ENCODE measurements at places on chromosomes 7 and 10.
A peak's percentile ranks its signal among the peaks of the same experiment; 100 is the strongest.

- DNase-seq, result no peak
These were observed 14.6 kb downstream of the FAM149B1 start for GRCh38 chr10:73182568-73182967.

- no peak for DNase-seq
These were observed 83.2 kb downstream of the PDE1C start for GRCh38 chr7:31986878-31987518.

- DNase-seq, result peak; percentile 71
These were observed 163.0 kb upstream of the KLF14 start for GRCh38 chr7:130896898-130897514.

DNA sequence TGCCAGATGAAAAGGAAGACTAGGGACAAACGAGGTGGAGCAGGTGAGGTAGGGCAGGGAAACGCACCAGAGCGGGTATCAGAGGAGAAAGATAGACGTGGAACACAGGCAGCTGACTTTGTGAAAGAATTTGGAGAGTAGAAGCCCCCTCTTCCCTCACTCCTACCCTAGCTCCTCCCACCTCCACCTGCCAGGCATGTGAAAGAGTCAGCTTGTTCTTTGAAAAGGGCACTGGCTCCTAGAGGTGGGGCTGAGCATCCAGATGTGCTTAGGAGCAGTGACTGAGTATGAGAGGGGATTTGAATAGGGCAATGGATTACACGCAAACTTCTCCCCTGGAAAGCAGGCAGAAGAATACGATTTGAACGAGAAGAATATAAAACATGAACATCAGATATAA lies 174.2 kb upstream of the INHBA start:
- DNase-seq, result no peak

DNA sequence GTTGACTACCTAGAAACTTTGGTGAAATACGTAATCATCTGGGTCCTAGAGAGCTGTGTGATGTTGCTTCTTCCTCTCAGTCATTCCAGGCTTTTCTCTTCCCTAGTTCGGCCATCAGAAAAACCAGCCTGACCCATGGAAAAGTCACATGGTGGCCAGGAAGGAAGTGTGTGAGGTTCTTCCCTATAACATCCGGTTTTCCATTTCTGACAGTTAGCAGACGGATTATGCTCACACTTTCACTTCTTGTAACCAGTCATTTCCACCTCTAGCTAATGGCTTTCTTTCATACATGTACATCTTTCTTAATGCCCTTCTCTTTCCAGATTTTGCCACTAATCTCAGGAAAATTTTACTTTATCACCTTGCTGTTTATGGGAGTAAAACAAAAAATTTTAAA lies 110.0 kb upstream of the GLCCI1 start:
- DNase-seq, result no peak

DNA sequence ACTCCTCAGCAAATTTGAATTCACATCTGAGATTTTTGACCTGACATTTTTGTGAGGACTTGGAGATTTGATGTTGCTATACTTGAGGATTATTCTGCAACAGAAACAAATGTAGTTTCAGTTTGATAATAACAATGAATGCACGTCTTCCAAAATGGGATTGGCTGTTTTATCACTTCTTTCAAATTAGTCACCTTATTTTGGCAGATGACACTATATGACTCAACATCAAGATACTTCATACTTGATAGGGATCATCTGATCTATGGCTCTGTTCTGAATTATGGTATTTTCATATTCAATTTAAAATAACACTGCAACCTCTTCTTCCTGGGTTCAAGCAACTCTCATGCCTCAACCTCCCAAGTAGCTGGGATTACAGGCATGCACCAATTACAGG lies 24.2 kb downstream of the ARL5B start:
- DNase-seq, result no peak

DNA sequence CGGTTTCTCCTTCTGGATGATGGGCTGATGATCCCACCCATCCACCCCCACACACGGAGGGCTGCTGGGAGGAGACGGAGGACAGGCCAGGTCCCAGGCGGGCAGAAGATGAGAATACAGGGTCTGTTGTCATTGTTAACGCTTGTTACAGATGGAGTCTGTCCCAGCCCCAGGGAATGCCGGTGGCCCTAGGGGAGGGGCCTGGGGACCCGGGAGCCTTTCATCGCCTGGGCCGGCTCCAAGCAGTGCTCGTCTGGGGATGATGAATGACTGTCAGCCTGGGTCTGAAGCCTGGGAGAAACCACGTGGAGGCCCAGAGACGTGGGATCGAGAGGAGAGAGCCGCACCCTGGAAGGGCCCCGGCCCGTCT lies 69.2 kb downstream of the UNCX start:
- DNase-seq, result no peak

DNA sequence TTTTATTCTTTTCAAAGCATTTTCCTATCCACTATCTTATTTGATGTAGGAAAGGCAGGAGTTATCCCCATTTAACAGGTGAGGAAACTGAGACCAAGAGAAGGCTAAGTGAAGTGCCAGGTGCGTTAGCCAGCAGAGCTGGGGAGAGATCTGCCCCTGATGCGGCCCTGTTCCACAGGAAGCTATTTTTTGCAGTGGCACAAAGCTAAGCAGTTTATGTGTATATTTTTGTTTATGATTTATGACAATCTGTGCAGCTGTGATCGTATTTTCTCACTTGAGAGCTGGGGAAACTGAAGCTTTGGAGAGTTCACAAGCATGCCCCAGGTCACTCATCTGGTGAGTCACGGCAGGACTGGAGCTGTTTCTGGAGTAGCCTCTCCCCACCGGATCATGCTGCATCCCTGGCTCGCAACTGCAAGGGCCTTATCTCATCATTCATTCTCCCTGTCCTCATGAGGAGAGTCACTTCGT lies 38.8 kb downstream of the SLC29A3 start:
- no peak for DNase-seq

DNA sequence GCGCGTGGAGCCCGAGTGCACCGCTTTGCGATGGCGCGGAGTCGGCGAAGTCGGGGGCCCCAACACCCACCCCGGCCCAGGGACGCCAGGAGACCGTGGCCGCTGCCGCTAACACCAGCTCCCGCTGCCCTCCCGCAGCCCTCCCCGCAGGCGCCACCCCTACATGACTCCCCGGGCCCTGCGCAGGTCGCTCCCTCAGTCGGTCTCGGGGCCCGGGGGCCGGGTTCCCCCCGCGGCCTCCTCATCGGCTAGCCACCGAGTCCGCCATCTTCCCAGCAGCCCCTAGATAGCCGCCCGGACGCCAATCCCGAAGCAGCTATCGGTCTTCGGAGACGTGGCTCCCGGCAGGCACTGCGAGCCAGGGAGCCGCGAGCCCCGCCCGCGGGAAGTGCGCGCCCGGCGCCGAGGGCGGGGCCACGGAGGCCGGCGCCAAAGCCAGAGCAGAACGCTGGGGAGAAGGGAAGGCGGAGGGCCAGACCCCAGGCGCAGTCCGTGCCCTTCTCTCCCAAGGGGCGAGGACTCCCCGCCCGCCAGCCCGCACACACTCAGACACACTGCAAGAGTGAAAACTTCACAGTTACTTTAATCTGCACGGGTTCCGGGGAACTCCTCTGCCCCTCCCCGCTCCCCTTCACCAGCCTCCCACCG lies at the start of gene FASTK:
Gene FASTK, minus strand, starts transcription at position 288 of the 648 bp plus-strand sequence. Its CDS starts 43 bp downstream, at position 245.
- peak; percentile 88 for DNase-seq

GRCh38 chr7:79137942-79138341 lies 315.5 kb downstream of the MAGI2 start:
- DNase-seq, result no peak

DNA sequence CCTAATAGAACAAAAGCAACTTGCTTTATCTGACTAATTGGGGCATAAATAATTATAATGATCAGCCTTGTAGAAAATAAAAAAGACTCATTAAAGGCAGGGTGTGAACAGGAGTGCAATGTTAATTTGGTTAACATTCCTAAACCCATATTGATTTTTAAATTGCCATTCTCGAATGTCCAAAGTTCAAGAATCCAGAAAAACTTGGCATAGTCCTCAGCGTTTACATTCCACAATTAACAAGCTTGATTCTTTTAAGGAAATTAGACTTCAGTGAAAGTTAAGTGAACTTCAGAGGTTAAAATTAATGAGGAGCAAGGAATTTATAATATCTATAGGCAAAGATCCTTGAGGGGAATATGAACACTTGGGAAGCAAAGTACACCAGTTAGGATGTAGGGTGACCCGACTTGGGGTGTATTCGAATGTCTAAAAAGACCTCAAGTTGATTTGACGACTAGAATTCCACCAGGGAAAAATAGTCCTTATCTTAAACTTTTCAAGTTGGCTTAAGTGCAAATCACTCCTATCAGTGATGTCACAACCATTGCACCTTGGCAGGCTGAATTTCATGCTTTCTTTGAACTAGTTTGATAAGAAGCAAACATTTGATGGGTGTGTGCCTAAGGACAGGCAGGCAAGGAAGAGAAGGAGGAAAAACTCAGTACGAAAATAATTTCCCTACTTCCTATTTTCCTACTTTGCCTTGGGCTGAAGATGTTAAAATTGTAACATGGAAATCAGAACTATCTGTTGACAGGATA lies 830.4 kb upstream of the COBL start:
- no peak for DNase-seq

GRCh38 chr7:54843841-54844355 lies 84.9 kb upstream of the SEC61G start:
- no peak for DNase-seq

DNA sequence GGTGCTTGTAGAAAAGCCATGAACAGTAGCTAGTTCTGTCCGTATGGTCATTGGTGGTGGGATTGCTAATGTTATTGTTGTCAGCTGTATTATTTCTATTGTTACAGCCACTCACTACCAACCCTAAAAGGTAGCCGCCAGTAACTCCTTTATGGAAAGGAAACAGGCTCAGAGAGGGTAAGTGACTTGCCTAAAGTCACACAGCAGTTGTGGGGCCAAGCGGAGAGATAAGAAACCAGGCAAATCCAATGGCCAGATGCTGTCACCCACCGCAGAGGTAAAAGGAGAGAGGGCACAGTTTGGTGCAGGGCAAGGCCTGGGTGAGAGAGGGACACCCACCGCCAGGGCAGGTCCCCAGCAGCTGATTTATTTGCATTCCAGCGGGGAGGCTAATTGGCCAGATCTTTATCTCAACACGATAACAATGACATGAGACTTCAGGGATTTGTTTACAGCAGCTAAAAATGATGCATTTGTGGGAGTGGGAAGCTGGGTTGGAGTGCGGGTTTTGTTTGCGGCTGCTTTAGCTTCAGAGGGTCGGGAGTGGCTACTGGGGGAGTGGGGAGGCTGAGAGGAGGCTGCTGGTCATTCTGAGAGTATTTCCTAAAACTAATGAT lies 8.6 kb upstream of the NKX2-3 start:
- DNase-seq, result no peak

- no peak for DNase-seq
These were observed 295.9 kb downstream of the TNS3 start for GRCh38 chr7:47285860-47286491.

- DNase-seq, result no peak
These were observed 16.9 kb upstream of the ZNF777 start for GRCh38 chr7:149477494-149478443.

- no peak for DNase-seq
These were observed 109.2 kb downstream of the ANK3 start for GRCh38 chr10:60280475-60280874.

- DNase-seq, result no peak
These were observed 2.7 kb upstream of the PDGFA start for GRCh38 chr7:522071-522950.

DNA sequence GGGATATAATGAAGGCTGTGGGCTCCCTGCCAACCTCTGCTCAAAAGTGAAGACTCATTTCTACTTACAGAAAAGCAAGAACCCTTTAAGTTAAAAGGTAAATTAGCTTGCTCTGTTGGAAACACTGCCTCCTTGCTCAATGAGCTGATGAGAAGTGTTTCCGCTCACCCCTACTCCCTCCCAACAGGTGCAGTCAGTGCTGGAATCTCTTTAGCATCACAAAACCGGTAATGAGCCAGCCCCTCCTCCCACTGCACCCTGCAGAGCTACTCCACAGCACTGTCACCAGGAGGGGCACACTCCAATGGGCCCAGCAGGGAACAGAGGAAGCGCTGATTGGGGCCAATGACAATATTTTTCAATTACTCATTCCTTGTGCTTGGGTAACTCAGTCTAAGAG lies 262.5 kb downstream of the TCERG1L start:
- no peak for DNase-seq

DNA sequence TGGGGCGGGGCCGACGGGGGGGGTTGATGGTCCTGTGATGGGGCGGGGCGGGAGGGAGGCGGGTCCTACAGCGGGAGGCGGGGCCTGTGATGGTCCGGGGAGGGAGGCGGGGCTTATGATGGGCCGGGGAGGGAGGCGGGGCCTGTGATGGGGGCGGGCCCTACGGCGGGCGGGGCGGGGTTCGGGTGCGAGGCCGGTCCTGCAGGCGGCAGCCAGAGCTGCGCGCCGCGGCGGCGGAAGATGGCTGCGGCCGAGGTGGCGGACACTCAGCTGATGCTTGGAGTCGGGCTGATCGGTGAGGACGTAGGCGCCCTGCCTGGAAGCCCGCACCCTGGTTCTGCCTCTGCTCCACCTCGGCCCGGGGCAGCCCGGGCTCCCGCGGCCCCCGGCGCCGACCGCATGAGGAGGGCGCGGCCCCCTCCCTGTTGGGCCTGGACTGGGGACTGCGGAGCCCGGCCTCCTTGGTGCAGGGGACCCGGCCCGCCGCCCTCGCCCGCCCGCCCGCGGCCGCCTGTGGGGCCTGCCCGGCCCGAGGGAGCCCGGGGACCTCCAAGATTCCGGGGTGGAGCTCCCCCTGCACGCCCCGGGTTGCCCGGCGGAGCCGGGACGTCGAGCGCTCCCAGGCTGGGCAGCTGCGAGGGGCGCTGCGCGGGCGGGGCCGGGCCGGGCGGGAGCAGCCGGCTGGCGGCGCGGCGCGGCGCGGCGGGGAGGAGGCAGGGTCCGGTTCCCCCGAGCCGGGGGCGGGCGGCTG lies at the start of gene DENND10:
Gene DENND10, plus strand, starts transcription at position 211 of the 751 bp plus-strand sequence. Its CDS starts 30 bp downstream, at position 241.
- DNase-seq, result peak; percentile 76

GRCh38 chr10:62011558-62011957 lies 110.1 kb downstream of the ARID5B start:
- DNase-seq, result no peak

- no peak for DNase-seq
These were observed 25.2 kb upstream of the PSMG3 start for GRCh38 chr7:1595027-1595426.

DNA sequence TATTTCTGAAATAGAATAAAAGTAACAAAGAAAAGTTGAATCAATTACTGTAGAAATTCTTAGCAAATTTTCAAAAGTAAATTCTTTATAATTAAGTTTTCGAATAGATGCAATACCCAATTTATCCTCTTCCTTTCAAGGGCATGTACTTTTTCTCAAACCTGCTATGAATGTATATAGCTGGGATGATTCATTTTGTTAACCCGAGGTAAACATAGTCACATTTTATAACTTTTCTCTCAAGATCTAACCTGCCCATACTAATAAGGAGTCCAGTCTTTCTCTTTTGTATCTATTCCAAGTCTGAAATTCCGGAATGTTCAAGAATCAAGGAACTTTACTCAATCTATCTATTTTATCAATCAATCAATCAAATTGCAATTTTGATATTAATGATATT lies 1072.9 kb downstream of the REEP3 start:
- no peak for DNase-seq

- DNase-seq, result no peak
These were observed 868 bp upstream of the PDCD4 start for GRCh38 chr10:110870823-110871297.

- DNase-seq, result no peak
These were observed 44.8 kb upstream of the TARP start for GRCh38 chr7:38318241-38318640.
